ENCODE measurements at places on chromosomes 13 and 19.

DNA sequence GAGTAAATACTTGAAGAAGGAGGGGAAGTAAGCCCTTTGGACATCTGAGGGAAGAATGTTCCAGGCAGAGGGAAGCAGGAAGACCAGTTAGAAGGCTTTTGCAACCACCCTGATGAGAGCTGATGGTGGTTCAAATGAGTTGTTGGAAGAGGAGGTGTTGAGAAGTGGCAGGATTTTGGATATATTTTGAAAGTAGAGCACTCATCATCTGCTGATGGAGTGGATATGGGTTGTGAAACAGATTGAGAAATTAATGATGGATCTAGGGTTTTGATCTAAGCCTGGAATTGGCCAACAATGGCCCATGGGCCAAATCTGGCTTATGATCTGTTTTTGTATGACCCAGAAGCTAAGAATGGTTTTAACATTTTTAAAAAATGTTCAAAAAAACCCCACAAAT lies 230.7 kb downstream of the NDFIP2 start:
- no peak for DNase-seq

- DNase-seq = no peak
Observed at GRCh38 chr19:49347835-49348234, 12.6 kb downstream of the CD37 start.

DNA sequence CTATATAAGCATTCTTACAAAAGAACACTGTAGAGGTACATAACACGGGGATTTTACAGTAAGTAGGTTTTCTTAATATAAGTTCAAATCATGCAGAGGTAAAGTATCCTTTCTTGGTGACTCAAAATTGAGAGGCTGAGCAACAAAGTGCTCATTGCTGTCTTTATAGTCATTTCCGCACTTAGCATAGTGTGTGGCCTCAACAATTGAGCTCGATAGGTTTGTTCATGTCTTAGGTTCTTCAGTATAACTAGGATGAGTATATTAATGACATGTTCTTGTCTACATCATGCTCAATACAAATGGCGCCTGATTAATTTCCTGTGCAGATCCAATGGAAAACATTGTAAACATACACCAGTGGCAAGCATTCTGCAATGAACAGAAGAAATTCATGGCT lies 1.4 kb downstream of the WDFY2 start:
- DNase-seq = no peak

DNA sequence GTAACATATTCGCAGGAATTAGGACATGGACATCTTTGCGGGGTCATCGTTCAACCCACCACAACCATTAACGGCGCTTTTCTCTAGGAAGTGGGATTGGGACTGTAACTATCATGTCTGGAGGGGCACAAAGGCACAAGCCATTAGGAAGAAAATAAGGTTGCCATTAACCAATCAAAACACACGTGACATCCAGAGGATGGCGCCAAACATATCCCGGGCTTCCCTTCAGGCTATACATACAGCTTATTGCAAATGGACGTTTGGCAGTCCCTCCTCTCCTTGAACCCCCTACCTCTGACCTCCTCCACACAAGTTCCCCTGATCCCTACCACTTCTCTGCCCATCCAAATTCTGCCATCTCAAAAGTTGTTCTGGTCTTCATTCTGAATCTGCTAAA lies 26.6 kb upstream of the GSX1 start:
- DNase-seq = no peak

DNA sequence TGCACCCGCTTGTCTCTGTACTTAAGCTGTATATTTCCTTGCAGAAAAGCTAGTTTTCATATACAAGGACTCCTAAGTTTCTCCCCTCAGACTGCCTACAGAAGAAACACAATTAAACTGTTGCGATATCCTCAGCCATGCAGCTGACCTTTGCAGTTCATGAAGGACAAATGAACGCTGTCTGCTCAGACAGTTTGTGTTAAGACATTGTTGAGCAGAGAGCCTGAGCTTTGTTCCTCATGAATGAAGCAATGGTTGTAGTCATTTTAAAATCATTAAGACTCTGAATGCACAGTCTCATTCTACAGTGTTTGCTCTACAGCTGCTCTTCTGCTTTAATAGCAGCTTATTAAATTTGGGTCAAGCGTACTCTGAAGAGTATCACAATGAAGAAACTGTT lies 23.2 kb upstream of the MAB21L1 start:
- DNase-seq = no peak

GRCh38 chr13:59208405-59209195 lies 955.1 kb downstream of the DIAPH3 start:
- DNase-seq = no peak

GRCh38 chr19:4115050-4115817 lies 8.7 kb downstream of the MAP2K2 start:
- peak; percentile 29 for DNase-seq

DNA sequence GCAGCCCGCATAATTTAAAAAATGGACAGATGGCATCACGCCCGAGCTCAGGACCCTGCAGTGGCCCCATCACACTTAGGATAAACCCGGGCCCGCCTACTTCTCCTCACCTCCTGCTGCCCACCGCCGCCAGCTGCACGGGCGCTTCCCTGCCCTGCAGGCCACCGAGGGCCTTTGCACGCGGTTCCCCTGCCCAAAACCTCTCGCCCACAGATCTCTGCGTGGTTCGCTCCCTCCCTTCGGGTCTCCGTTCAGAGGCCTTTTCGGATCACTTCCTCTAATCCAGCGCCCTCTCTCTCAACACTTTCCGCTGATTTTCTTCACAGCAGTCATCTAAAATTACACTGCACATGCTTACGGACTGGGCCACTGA lies 1.8 kb downstream of the SHISA7 start:
- no peak for DNase-seq

DNA sequence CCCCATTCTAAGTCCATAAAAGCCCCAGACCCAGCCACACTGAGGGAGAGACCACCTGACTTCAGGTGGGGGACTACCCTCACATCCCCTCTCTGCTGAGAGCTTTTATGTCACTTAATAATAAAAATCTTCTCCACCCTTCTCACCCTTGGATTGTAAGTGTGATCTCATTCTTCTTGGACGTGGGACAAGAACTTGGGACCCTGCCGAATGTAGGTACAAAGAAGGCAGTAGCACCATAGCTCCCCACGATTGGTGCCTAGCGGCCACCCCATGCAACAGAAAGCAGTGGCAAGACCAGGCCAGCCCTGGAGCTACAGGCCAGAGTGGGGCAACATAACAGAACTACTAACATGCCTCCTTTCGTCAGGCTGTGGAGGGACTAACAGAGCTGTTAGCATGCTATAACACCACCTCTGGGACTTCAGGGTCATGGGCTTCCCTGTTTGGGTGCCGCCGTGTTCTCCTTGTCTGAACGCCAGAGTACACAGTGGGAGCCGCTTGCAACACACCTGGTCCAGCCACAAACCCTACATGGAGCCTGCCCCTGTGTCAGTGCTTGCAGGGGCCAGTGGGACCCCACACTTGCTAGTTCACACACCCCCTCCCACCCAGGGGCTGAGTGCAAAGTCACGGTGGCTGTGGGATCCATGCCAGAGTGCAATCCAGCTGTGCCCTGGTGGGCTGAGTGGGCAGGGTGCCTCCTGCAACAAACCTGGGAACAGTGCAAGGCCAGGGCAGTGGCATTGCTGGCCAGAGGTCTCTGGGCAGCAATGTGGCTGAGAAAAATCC lies 5.2 kb upstream of the FBXO17 start:
- no peak for DNase-seq

DNA sequence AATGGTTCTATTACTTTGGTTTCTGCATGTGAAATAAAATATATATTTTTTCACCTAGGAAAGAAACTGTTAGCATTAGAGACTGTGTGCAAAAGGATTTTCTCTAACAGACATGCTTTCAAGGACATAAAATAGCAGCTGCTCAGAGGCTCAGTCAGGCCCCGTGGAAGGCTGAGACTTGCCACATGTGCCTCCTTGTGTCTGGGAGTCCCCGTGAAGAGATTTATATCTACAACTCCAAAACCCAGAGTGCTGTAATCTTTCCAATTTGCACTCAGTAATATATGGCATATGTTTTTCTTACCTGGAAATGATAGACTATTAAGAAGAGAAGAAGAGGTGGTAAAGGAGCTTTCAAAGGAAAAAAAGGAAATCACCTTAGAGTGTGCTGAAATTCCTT lies 371.6 kb upstream of the OBI1 start:
- no peak for DNase-seq

DNA sequence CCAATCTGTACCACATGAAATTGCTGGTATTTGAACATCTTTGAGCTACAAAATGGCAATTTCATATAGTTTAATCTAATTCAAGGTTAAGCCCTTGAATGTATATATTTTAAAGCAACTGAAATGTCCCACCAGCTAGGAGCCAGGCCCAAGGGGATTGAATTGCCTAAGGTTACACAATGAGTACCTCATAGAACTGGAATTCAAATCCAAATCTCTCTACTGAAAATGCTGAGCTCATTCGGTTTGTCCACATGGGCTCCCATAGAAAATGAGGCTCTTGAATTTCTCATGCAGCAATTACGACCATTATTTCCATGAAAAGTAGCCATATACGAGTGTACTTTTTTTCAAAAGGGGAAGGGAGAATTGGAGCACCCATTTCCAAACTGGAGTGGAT lies 31.5 kb upstream of the FNDC3A start:
- DNase-seq = no peak

DNA sequence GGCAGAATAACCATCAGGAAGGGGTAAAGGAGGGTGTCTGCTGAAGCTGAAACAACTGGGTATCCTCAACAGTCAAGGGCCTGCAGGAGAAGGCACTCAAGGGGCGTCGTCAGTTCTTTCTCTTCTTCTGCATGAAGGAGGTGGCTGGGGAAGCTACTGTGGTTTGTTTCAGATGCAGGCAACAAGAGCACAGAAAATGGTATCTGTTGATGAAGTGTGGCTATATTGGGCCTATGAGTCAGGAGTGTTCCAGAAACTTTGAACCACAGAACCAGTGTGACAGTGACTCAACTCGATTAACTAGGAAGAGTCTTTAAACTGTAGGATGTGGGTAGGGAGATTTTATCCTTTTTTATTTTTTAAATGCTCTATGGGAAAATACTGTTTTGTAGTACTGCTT lies 686.3 kb downstream of the FGF9 start:
- DNase-seq = no peak

DNA sequence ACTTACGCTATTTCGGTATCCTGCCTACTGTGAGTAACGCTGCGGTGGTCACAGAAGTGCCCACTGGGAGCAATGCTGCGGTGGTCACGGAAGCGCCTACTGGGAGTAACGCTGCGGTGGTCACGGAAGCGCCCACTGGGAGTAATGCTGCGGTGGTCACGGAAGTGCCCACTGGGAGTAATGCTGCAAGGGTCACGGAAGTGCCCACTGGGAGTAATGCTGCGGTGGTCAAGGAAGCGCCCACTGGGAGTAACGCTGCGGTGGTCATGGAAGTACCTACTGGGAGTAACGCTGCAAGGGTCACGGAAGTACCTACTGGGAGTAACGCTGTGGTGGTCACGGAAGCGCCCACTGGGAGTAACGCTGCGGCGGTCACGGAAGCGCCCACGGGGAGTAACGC lies 52.1 kb upstream of the SOX1 start:
- no peak for DNase-seq

DNA sequence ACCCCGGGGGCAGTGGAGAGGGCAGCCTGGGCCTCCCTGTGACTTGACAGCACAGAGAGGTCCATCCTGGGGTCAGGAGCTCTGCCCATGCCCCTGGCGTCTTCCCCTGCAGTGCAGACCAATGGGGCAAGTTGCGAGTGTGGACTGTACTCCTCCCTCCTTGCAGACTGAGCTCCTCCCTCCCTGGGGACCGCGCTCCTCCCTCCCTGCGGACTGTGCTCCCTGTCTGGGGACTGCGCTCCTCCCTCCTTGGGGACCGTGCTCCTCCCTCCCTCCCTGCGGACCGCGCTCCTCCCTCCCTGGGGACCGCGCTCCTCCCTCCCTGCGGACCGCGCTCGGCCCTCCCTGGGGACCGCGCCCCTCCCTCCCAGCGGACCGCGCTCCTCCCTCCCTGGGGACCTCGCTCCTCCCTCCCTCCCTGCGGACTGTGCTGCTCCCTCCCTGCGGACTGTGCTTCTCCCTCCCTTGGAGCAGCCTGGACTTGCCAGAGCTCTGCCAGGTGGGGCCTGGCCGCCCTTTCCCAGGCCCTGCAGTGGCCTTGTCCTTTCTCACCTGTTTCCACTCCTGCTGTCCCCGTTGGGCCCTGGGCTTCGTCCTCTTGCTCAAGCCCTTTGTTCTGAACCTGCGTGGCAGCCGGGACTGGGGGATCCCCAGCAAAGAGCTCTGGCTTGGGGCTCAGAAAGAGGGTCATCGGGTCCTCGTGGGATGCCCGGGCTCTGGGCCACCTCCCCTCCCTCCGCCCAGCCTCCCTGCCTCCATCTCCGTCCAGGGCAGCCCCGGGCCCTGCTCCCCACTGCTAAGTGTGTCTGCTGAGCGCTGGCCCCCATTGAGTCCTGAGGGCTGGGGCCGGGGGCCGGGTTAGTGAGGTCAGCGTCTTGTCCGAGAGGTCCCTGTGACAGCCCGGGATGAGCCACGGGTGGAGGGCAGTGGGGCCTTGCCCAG lies 6.8 kb downstream of the GAMT start:
- no peak for DNase-seq

GRCh38 chr13:108435393-108436149 lies 166.1 kb downstream of the TNFSF13B start:
- no peak for DNase-seq

- no peak for DNase-seq
Observed at GRCh38 chr19:19292607-19293006, 19.5 kb upstream of the TM6SF2 start.

- DNase-seq = no peak
Observed at GRCh38 chr19:55193481-55193880, 13.4 kb upstream of the SYT5 start.

DNA sequence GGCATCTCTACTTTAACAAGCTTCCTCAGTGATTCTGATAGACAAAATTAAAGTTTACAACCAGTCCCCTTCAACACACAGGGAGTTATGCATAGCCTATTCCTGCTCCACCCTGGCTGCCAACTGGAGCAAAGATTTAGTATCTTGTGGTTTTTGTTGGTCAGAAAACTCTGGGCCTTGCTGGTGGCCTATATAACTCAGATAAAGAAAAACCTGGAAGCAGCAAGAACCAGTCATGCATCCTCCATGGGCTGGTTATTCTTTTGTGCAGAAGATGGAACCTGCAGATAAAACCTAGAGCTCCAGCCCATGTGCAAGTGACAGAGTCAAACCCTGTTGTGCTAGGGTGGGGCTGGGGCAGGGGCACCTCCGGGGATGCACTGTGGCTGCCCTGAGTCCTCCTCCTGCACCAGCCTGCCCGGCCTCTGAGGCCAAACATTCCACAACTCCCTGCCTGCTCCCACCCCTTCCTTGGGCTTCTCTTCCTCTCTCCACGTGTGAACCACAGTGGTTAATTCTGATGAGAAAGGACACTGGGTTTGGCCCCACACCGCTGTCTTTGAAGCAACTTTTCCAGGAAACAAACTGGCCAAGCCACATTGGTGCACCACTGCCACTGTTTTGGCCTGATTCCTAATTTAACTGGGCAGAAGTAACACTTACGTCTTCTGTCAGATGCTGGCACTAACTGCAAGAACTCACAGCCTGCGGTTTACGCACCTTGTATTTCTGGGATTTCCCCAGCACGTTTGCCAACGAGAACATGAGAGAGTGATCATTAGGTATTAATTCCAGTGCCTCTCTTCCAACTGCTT lies 23.3 kb upstream of the GGACT start:
- no peak for DNase-seq

- DNase-seq = no peak
Observed at GRCh38 chr19:16338470-16339360, 14.1 kb downstream of the KLF2 start.

Data from stimulated activated CD4-positive, alpha-beta T cell treated with anti-CD3 and anti-CD28 coated beads, TNF-alpha, amount 100 ng/mL, for 1 hour (primary cell).